Urothelium cell line (cell line): ENCODE measurements at places on chromosomes 16 and 17.

DNA sequence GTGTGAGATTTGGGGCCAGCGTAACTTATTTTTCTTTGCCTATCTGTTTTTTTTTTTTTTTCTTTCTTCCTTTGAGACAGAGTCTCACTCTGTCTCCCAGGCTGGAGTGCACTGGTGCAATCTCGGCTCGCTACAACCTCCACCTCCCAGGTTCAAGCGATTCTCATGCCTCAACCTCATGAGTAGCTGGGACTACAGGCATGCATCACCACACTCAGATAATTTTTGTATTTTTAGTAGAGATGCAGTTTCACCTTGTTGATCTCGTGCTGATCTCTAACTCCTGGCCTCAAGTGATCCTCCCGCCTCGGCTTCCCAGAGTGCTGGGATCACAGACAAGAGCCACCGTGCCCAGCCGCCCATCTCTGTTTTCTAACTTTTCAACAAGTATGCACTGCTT, 63.4 kb downstream of the VPS35L start:
- DNase-seq, result no peak

DNA sequence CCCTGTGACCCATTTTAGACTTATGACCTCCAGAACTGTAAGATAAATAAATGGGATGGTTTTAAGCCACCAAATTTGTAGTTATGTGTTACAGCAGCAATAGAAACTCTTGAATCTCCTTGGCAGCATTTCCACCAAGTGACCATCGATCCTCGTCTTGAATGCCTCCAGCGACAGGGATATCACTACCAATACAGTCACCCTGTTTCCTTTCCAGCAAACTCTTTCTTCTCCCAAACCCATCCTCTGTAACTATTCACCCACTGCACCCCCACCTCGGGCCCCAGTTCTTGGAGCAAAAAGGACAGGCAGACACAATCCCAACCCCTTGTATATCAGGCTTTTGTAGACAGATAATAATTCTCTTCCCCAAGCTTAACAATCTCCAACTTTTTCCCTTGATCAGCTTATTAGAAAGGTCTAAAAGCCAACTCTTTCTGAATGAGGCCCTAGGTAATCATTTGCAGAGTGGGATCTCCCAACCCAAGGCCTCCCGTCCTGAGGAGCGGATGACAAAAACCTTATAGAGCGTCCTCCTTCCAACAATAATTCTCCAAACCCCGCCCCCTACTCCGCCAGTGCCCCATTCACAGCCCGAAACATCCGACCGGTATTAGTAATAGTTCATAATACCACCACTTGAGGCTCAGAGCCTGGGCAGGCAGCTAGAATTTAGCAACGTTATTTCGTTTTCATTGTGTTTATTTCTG, 14.7 kb upstream of the PLLP start:
- peak; percentile 63 for DNase-seq

GRCh38 chr16:69613378-69614154, 47.8 kb downstream of the NFAT5 start:
- no peak for DNase-seq

DNA sequence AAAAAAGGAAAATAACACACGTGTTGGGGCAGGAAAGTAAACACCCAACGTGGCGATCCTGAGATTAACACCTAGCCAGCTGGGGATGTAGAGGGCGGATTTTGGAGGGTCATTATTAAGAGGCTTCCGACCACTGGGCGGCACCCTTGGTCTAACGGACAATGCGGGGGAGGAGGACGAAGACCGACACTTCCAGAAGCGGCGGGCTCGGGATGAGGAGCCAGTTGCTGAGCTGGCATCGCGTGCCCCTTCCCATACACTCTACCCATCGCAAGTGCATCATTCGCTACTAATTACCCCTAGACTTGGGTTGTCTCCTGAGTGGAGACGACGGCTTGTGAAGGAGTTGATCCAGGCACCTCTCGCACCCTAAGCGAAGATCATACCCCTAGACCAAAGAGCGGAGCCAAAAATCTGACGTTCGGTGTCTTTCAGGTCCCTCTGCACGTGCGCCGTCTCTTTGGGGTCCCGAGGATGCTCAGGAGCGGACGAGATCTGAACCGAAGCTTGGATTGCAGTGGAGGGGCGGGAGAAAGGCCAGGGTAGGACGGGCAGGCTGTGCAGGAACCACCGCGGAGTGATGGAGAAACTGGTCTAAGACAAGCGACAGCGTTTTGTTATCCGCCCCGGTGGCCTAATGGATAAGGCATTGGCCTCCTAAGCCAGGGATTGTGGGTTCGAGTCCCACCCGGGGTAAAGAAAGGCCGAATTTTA, 17.6 kb downstream of the ZNF213 start:
- peak; percentile 79 for DNase-seq

GRCh38 chr16:85541980-85542900, 70.9 kb upstream of the GSE1 start:
- no peak for DNase-seq

GRCh38 chr17:68592682-68593641, 8.2 kb downstream of the FAM20A start:
- DNase-seq, result no peak
